Transverse colon (tissue), 4 donors: ENCODE measurements at places on chromosomes 16 and 17.

DNA sequence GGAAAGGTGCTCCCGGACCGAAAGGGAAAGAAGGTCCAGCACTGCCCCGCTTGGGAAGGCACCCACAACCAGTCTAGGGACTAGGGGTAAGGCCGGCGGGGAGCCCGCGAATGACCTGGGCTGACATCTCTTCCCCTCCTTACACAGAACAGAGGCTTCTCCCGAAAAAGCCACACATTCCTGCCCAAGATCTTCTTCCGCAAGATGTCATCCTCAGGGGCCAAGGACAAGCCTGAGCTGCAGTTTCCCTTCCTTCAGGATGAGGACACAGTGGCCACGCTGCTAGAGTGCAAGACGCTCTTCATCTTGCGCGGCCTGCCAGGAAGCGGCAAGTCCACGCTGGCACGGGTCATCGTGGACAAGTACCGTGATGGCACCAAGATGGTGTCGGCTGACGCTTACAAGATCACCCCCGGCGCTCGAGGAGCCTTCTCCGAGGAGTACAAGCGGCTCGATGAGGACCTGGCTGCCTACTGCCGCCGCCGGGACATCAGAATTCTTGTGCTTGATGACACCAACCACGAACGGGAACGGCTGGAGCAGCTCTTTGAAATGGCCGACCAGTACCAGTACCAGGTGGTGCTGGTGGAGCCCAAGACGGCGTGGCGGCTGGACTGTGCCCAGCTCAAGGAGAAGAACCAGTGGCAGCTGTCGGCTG is 1.5 kb downstream of the CNP start:
- DNase-seq: no peak

- DNase-seq: no peak
Observed at GRCh38 chr17:74875977-74876593, 3.3 kb upstream of the FDXR start.

DNA sequence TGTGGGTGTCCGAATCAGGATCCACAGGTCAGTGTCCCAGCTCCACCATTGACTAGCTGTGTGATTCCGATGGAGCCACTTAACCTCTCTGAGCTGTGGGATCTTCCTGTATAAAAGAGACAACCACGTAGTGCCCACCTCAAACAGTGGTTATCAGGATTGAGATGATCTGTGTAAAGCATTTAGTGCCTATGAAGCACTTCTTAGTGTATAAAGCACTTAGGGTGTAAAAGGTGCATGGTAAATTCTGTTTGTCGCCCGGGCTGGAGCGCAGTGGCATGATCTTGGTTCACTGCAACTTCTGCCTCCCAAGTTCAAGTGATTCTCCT is 95.2 kb downstream of the MARF1 start:
- no peak for DNase-seq

- peak; percentile 61 for DNase-seq
Observed at GRCh38 chr17:2400474-2400866, 390 bp downstream of the MNT start.

- DNase-seq: no peak
Observed at GRCh38 chr17:43550754-43551153, 4.6 kb upstream of the ETV4 start.

GRCh38 chr17:31452561-31453110 is 61.2 kb downstream of the RAB11FIP4 start:
- no peak for DNase-seq
